Neural crest cell (in vitro differentiated cells): ENCODE measurements at places on chromosomes 16 and 17. TPM values are rescaled to one million over a fixed set of nuclear protein-coding genes. Genes with fewer than 3 reads are reported as not detected.

GRCh38 chr17:77281904-77282367, 141.2 kb downstream of the SEC14L1 start:
- peaks cover 61% of the 10 kb centered on the region for H3K27me3 ChIP-seq
- no peak overlapping the region for H3K27ac ChIP-seq
- H3K4me1 ChIP-seq = peaks cover 14% of the 10 kb centered on the region

DNA sequence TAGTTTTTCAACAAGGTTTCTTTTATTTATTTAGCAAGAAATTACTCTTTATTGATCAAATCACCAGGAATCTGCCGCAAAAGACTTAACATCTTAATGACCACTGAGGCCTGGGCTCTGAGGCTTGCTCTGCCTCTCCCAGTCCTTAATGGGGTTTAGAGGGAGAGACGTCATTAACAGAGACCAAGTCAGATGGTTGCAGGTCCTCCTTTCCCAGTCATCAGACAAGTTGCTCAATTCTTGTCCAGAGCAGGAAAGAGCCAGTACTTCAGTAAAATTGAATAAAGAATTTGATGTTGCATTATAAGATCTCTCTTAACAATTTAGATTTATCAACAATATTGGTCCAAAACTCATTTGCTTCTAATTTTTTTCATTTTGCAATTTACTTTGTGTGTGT, 2.0 kb downstream of the SEPHS2 start:
- no peak overlapping the region for H3K27ac ChIP-seq
- H3K4me3 ChIP-seq = peak overlapping the region; percentile 94
- H3K36me3 ChIP-seq = peaks cover 15% of the 10 kb centered on the region
- H3K4me1 ChIP-seq = peaks cover 31% of the 10 kb centered on the region
- no peak for DNase-seq

LYRM1 gene
- 20.4 and 20.8 TPM in 2 replicates for total RNA-seq

TRIM65 gene
- total RNA-seq = 23.3 and 27.4 TPM in 2 replicates
